Activated CD8-positive, alpha-beta memory T cell treated with anti-CD3 and anti-CD28 coated beads, Interleukin-2, amount 50 U/mL, for 4 hours (primary cell): ENCODE measurements at places on chromosomes 6 and 20.

DNA sequence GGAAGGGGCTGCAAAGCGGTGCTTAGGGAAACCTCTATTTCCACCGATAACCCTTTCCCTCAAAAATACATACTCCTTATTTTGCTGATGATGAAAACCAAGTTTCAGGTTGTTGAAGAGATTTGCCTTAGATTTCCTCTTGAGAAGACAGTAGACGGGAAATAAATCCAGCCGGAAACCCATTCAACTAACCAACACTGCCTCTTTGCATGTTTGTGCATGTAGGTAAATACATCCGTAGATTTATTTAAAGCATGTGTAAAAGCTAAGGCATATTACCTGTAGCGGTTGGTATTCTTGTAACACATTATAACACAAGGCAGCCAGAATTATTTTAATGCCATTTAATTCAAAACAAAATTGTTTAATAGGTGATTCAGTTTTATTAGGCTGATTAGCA, 136.3 kb upstream of the SLC22A23 start:
- DNase-seq: no peak

- no peak for DNase-seq
Measured at GRCh38 chr6:139732451-139732850, 358.0 kb upstream of the CITED2 start.

GRCh38 chr6:147561726-147562125, 53.2 kb downstream of the SAMD5 start:
- DNase-seq: no peak

- DNase-seq: no peak
Measured at GRCh38 chr6:36969240-36969691, 14.7 kb downstream of the PI16 start.

GRCh38 chr6:160102956-160103824, 18.4 kb upstream of the SLC22A1 start:
- no peak for DNase-seq

DNA sequence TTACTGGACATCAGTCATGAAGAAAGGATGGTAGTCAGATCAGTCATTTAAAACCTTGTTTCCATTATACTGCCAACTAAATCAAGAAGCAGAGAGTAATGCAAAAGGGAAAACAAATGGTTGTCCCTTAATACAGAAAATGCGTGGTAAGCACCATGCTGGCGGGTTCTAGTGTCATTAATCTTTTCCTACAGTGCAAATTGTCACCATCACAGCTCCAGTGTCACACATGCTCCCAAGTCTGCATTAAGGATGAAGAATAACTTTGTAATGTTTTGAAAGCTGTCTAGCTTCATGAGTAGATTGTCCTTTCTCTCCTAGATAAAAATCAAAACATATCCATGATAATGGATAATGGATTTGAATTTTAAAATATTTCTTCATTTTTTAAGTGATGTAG, 735.6 kb downstream of the EPHA7 start:
- no peak for DNase-seq

- no peak for DNase-seq
Measured at GRCh38 chr20:4663044-4663443, 58.7 kb upstream of the PRND start.

DNA sequence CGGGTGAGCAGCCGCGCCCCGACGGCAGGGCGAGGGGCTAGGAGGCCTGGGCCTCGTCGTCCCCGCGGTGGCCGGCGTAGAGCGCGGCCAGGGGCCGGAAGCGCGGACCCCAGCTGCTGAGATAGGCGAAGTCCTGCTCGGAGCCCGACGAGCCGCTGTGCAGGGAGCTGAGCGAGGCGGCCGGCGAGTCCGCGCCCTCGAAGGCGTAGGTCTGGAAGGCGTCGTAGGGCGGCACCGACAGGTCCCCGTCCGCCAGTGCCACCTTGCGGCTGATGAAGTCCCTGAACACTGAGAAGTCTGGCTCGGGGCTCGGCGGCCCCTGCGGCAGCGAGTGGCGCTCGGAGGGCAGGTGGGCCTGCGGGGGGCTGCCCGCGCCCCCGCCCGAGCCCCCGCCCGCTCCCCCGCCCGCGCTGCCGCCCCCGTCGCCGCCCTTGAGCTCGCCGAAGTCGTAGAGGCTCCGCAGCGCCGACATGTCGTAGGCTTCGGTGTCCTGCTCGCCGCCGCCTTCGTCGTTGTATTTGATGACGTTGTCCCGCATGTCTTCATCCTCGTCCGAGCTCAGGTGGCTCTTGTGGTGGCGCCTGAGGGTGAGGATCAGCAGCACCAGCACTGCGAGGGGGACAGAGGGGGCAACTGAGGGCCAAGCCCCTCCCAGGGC, 56.5 kb downstream of the CD40 start:
- DNase-seq: peak; percentile 75

DNA sequence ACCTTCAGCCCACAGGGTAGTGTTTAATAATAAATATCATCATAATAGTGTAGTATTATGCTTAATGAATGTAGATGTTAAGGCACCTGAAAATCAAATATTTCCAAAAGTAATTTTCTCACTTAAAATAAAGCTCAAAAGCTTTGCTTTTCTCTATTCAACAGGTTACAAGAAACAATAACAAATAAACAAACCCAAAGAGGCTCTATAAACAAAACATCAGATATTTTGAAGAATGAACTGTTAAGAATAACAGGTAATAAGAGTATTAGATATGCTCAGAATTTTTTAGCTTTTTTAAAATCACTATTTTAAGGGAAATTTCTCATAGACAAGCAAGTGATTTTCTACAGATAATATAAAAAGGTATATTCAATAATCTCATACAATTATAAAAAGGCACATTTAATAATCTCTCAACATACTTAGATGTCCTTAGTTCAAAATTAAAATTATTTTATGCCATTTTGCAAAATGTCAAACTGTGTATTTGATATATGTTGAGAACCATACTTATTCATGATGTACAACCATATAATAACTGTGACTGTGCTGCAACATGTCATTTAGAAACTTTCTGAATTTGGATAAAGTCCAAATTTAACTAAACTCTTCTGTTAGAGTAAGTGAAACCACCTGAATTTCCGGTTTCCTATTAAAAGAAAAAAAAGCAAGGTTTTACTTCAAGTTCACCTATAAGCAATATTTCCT, 35.8 kb downstream of the PHIP start:
- DNase-seq: no peak

GRCh38 chr6:135250234-135250633, 69.1 kb downstream of the MYB start:
- no peak for DNase-seq

- no peak for DNase-seq
Measured at GRCh38 chr6:92586236-92586977, 833.0 kb downstream of the EPHA7 start.
